ENCODE measurements at places on chromosomes 5 and 9.
A peak's percentile ranks its signal among the peaks of the same experiment; 100 is the strongest.

DNA sequence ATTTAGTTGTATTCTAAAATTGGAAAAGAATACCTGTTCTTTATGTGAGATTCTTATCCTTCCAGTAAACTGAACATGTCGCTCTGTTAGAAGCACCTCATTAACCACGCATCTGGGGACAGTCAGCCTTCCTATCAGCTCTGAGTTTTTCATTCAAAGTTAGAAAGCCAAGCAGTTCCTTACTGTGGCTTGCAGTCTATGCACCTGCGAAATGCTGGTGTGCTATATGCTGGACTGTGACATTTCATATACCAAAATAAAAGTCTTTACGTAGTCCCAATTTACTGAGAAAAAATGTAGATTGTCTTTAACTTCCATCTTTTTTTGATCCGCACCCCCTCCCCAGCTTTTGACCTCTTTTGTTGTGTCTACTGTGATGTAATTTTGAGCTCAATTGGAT lies 4.3 kb downstream of the ANP32B start:
- DNase-seq: no peak

DNA sequence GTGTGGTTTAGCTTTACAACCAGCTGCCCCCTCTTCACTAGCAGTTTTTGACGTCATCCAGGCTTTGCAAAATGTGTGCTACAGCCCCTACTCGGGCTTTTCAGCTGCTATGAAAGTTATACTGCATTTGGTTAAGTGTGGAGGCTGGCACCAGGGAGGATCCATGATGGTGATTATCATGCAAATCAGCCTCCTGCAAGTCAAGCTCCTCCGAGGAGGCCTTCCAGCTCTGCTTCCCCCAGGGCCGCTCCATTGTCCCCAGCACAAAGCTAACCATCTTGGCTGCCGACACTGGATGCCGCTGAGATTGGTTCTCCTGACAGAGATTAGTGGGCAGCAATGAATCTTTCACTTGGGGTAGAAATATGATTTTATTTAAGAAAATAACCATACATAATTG lies 159.6 kb downstream of the NR2F1-AS1 start:
- no peak for DNase-seq

DNA sequence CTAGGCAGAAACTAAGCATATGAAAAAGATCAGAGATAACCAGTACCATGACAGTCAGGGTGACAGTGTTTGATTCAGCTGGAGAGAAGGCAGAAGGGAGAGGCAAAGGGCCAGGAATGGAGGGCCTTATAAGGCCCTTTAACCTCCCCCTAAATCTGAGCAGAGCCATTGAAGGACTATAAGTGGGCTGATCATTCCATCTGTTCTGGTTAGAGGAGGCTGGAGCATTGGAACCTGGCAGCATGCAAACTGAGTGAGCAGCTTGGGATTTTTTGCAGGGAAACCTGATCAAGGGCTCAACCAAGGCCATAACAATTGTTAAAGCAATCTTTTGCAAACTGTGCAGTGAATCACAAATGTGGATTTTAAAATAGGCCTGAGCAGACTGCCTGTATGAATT lies 174.5 kb upstream of the DAP start:
- DNase-seq: no peak

GRCh38 chr9:33677961-33678360 lies 117.4 kb upstream of the PRSS3 start:
- DNase-seq: no peak

DNA sequence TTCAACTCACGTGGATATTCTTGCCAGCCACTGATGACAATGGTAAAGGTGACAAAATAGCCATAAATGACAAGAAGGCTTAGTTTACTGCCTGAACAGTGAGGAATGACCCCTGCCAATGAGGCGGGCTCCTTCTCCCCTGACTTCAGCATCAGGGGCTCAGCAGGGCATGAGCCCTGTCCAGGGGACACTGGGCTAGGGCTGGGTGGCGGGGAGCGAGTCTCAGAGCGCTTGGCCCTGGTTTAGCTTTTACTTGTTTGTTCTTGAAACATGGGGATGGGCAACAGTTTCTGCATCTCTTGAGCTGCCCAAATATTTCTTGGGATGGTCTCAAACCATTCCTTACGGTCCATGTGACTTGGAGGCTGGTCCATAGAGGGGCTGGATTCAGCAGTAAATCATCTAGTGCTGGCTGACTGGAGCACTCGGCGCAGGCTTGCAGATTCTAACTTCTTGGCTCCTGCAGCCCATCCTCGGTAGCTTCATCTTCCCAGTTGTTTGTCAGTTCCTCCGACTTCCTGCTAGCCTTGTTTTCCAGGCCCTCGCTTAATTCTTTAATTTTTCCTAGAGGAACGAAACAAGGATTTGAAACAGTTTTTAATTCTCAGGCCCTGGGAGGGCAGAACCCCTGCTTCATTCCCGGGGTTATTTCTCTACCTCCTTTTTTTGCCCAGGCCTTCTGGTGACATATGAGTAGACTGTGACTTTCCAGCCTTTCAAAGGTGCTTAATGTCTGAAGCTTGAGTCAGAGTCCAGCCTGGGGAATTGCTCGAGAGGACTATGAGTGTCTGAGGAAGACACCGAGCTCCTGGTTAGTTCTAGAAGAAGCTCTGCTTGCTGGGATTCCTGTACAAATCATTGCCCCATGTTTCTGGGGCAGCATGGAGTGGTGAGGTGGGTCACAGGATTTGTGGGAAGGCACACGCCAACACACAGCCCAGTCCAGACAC lies 4.5 kb upstream of the HMCN2 start:
- DNase-seq: no peak

DNA sequence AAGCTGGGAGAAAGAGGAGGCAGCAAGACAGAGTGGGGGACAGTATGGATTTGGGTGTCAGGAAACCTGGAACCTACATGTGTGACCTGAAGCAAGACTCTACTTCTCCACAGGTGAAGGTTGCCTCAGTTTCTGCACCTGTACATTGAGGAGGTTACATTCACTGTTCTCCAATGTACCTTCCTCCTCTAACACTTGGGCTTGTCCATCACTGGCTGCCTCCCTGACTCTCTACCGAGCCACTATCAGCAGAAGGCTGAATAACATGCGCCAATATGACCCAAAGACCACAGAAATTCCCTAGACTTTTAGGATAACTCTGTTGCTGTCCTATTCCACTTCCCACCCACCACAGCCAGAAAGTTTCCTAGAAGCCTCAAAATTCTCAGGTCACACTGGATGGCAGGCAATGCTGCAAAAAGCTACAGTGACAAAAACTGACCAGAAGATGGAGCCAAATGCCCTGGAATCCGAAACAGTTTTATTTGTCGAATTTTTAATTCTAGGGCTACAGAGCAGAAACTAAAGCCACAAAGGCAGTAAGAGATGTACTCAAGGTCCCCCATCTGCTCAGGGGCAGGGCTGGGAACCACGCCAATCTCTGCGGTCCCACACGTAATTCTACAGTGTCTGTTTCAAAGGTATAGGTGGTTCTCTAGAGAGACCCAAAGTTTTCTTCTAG lies 64.4 kb downstream of the FAM114A2 start:
- peak; percentile 38 for DNase-seq

All from activated T-cell treated with anti-CD3 and anti-CD28 coated beads, Interleukin-2, amount 50 U/mL, for 72 hours (primary cell).